HL-60 (cell line): ENCODE measurements at places on chromosomes 16 and 17.

GRCh38 chr17:74567397-74567796 is at the start of gene CD300H:
Gene CD300H (minus strand): TSS chr17:74567509.
- DNase-seq: no peak

GRCh38 chr17:80032614-80033171 is 3.0 kb downstream of the TBC1D16 start:
- no peak for DNase-seq

DNA sequence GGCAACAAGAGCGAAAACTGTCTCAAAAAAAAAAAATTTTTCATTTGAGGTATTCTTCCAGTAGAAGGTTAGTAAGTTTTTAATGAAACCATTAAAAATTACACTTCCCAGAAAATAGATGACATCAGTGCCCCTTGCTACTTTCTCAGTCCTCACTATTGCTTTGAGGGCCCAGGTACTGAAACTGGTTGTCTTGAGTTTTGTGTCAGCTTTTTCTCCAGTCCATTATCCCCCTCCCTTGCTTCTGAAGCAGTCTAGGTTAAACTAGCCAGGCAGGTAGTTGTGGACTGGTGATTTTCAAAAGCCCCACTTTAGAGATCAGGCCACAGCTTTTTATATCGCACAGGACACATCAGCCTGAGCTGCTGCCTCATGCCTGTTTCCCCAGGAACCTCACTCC is 10.9 kb downstream of the SMCR8 start:
- no peak for DNase-seq

GRCh38 chr17:12789075-12789480 is 220 bp upstream of the ARHGAP44 start:
- no peak for DNase-seq

DNA sequence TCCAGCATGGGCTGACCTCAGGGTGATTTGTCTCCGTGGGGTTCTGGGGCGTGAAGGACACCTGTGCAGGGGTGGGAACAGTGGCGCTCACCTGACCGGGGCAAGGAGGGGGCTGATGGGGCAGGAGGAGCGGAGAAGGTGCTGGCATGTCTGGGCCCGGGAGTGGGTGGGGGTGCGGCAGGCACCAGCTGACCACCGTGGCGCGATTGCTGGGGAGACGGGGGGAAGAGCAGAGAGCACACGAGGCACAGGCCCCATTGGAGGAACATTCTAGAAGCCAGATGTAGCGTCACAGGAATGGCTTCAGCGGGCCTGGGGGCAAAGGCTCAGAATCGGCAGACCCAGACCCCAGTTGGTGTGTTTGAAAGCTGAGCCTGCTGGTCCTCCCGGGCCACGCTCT is 12.1 kb downstream of the CACNA1H start:
- no peak for DNase-seq

- no peak for DNase-seq
Measured at GRCh38 chr16:87778476-87778829, 12.7 kb upstream of the KLHDC4 start.

DNA sequence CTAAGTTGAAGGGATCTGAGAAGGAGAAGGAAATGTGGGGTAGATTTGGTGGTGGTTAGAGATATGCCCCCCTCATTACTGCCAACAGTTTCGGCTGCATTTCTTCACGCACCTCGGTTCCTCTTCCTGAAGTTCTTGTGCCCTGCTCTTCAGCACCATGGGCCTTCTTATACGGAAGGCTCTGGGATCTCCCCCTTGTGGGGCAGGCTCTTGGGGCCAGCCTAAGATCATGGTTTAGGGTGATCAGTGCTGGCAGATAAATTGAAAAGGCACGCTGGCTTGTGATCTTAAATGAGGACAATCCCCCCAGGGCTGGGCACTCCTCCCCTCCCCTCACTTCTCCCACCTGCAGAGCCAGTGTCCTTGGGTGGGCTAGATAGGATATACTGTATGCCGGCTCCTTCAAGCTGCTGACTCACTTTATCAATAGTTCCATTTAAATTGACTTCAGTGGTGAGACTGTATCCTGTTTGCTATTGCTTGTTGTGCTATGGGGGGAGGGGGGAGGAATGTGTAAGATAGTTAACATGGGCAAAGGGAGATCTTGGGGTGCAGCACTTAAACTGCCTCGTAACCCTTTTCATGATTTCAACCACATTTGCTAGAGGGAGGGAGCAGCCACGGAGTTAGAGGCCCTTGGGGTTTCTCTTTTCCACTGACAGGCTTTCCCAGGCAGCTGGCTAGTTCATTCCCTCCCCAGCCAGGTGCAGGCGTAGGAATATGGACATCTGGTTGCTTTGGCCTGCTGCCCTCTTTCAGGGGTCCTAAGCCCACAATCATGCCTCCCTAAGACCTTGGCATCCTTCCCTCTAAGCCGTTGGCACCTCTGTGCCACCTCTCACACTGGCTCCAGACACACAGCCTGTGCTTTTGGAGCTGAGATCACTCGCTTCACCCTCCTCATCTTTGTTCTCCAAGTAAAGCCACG is 28.3 kb downstream of the STH start:
- peak; percentile 63 for DNase-seq

GRCh38 chr17:60468371-60468770 is 46.1 kb downstream of the CHCT1 start:
- no peak for DNase-seq

DNA sequence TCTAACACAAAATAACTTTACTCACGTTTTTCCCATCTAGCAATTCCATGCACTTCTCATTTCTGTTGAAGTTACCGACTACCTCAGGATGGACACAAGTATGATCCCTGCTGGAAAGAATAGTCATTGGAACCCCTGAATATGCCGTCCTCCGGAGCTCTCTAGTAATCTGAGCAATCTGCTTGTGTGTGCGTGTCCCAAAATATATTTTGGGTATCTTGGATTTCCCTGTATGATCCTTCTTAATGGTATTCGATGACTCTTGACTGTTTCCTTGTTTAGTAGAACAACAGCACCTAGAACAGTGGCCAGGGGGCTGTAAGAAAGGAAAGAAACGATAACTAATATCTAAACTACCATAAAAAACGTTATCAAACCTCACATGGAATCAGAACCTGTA is 54.9 kb downstream of the BRIP1 start:
- DNase-seq: no peak

DNA sequence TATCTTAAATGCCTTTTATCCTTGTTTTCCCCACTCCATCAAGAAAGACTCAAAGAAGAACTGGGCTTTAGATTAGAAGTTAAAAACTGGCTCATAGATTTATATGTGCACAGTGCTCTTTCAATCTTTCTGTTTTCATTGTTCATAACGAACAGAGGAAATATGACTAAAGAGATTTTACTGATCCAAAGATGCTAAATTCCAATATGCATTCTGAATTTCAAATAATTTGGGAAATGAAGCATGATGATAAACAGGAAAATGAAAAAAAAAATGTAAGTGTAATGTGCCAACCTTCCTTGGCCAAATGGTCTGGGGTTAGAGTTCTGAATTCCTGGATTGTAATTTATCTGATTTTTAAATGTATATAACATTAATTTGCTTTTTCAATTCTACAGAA is 25.0 kb upstream of the SMIM36 start:
- no peak for DNase-seq

- DNase-seq: no peak
Measured at GRCh38 chr17:68310152-68310551, 18.9 kb downstream of the ARSG start.

GRCh38 chr17:82893779-82894178 is 54.0 kb upstream of the ZNF750 start:
- DNase-seq: no peak

DNA sequence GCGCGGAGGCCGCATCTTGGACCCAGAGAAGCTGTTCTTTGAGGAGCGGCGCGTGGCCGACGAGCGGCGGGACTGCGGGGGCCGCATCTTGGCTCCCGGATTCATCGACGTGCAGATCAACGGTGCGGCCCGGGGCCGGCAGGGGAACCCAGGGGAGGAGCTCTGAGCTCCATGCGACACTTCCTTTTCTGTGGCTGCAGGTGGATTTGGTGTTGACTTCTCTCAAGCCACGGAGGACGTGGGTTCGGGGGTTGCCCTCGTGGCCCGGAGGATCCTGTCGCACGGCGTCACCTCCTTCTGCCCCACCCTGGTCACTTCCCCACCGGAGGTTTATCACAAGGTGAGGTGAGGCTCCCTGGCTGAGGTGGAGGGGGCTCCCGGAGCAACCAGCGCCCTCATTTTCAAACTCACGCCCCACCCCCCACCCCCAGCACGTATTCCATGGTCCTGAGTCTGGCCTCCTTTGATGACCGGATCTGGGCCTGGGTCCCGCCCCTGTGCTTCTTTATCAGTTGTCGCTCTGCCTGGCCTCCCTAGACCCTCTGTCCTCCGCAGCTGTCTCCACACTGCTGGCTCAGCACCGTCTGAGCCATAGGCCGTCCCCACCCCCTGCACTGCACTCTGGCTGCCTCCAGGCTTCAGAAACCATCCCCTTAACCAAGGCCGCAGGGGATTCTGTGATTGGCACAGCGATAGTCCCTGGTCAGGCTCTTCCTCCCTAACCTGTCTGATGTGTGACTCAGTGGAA is 787 bp downstream of the AMDHD2 start:
- peak; percentile 64 for DNase-seq

- peak; percentile 97 for DNase-seq
Measured at GRCh38 chr17:82287868-82288801, 14.6 kb upstream of the CSNK1D start.
